ENCODE measurements at places on chromosomes 5 and 9. TPM values are rescaled to one million over a fixed set of nuclear protein-coding genes. Genes with fewer than 3 reads are reported as not detected.

- DNase-seq: no peak
These were observed 175.4 kb downstream of the ISL1 start for GRCh38 chr5:51558682-51559081.

The ZFP62 gene
- total RNA-seq: 10.3 TPM

- DNase-seq: no peak
These were observed 53.4 kb downstream of the GALNT12 start for GRCh38 chr9:98860871-98861293.

DNA sequence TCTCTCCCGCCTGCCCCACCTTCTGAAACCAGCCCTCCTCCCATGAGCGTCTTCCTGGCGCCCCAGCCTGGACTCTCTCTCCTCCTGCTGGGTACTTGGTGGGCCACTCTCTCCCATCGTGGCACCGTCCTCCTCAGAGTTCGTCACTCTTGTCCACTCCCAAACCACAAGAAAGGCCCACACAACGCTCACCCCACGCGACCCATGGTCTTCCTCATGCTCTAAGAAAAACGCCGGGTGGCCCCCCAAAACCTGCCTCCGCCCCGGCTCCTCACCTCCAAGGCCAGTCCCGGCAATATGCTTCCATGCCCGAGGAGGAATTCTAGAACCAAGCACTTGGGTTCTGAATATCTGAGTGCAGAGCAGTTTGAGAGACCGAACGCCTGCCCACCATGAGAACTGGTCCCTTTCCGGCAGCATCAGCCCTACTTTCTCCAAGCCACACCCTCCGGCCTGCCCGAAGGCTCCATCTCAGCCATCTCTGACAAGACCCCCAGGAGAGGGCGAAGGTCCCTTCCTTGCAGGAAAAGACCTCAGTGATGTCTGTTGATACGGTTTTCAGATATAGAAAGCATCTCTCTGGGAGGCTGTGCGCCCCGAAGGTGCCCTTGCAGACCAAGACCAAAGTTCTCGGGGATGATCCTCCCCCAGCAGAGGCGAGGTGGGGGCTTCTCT, 15.0 kb downstream of the SLC6A3 start:
- DNase-seq: no peak

DNA sequence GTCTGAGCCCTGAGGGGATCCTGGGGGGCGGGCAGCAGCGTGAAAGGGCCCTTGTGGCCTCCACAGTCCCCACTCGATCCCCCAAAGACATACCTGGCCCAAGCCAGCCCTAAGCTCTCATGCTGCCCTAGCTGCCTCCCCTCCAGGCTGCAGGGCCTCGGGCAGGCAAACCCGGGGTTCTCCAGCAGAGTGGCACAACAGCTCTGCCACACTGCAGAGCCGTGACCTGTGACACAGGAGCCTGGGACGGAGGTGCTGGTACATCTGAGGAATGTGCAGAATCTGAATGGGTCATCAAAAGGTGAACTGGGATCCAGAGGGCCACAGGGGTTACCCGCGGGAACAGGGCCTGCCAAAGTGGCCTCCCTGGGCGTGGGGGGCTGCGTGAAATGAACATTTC, 163.2 kb downstream of the DAB2IP start:
- no peak for DNase-seq

DNA sequence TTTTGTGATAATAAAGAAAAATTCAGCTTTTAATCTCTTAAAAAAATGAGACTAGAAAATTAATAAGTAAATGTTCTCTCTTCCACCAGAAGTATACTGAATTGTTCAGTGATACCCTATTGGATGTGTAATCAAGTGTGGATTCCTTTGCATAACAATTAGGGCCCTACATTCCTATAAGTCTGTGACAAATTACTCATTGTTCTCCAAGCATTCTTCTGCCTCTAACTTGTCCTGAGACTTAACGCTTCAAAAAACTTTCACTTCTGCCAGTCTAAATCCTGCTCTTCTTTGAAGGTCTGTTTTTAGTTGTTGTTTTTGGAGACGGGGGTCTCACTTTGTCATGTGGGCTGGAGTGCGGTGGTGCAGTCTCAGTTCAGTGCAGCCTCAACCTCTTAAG, 9.2 kb upstream of the DDX46 start:
- DNase-seq: no peak

DNA sequence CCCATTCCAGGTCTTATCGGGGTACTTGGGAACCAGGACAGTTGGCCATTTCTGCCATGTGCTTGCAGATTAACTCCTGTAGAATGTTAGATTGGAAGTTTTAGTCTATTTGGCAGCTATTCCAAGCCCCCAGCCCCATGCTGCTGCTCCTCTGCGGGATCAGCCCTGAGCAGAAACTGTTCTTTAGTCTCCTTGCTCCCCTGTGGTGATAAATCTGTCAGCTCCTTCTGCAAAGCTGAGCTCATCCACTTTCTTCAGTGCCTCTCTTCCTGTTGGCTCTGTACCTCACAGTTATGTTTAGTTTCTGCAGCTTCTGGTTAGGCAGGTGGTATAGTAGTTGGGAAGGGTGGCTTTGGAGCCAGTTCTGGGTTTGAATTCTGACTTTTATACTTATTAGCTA, 170.4 kb downstream of the GRIA1 start:
- no peak for DNase-seq

- no peak for DNase-seq
These were observed 5.4 kb downstream of the SYK start for GRCh38 chr9:90807006-90807405.

The ADGRV1 gene
- not detected for total RNA-seq

The IL13 gene
- total RNA-seq: 1.1 TPM

- DNase-seq: no peak
These were observed 2.7 kb downstream of the NDST1 start for GRCh38 chr5:150510460-150511263.

DNA sequence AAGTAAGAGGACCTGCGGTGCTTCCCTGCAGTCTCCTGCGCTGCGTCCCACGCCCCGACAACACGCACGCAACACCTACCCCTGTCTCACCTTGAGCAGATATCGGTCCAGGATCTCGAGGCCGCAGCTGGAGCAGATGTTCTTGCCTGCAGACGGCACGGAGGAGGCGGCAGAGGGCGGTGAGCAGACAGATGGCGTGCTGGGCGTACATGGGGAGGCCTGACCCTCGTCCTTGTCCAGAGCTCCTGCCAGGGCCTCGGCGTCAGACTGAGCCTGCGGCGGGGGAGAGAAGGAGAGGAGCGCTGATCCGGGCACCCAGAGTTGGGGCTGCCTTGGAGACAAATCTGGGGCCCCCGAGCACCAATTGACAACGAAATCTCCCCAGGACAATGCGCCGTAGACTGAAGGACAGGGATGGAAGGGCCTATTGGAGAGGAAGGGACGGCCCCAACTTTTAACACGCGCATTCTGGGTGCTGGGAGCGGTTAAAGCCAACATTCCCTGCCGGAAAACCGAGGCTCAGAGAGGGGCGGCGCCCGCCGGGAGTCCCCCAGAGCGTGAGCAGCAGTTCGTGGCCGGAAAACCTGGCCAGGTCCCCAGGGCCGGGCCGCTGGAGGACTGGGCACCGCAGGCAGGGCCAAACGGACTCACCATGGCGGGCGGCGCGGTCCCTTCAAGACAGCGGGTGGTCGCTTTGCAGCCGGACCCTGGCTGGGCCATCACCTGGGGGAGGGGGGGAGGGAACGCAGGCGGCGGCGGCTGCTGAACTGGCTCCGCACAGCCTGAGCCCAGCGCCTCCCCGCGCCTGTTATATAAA, 1.8 kb downstream of the LHX6 start:
- no peak for DNase-seq

GRCh38 chr9:130276121-130276520, 10.6 kb downstream of the HMCN2 start:
- no peak for DNase-seq

- no peak for DNase-seq
These were observed 28.5 kb upstream of the MLLT3 start for GRCh38 chr9:20650750-20651299.

- DNase-seq: no peak
These were observed 598.5 kb downstream of the BNC2 start for GRCh38 chr9:16271967-16272366.

DNA sequence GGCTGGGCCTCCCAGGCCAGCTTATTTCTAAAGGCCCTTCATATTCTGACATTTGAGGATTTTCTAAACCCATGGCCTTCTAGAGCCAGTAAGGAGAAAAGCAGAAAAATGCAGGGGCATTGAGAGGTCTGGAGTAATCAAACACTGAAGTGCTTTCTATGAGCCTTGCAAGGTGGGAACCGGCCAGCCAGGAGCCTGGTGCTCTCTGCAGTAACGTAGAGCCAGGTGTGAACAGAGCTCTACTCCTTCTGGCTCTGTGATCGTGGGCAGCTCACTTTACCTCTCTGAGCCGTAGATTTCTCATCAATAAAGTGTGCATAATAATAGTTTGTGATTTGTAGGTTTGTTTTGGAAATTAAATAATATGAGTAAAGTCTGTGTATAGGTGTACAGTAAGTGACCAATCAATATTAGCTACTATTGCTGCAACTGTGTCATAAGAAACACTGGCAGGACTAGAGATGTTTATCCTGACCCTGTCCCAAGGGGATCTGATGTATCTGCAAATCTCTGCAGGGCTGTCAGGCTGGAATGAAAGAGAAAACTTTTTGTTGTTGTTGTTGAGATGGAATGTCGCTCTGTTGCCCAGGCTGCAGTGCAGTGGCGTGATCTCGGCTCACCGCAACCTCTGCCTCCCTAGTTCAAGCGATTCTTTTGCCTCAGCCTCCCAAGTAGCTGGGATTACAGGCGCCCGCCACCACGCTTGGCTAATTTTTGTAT, 2.7 kb downstream of the SYNPO start:
- no peak for DNase-seq

DNA sequence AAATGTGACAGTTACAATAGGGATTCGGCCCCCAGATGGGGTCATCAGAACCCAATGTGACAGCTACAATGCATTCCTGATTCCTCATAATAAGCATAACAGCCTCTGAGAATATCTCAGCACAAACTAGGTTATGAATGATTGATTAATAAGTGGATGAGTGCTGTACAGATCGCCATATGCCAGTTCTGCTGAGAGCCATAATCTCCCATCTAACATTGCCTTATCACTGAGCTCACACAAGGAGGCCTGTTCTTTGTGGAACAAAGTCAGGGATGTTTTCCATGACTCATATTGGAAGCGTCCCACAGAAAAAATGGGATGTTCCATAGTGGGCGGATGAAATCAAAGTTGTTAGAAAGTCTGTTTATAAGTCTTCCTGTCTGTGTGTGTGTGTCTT, 89.6 kb downstream of the KIF4B start:
- no peak for DNase-seq

GRCh38 chr5:50547303-50547702, 106.2 kb upstream of the EMB start:
- DNase-seq: no peak

The SLIT3 gene
- total RNA-seq: 46.3 TPM

- DNase-seq: no peak
These were observed 261.2 kb upstream of the ANKRD55 start for GRCh38 chr5:56494300-56494731.

The SPATA31E1 gene
- not detected for total RNA-seq

The EIF4E1B gene
- total RNA-seq: not detected

- DNase-seq: no peak
These were observed 929.9 kb downstream of the TLE4 start for GRCh38 chr9:80501635-80502034.

- DNase-seq: no peak
These were observed 172.2 kb upstream of the ANKRD55 start for GRCh38 chr5:56405116-56405908.

The IPPK gene
- 10.0 TPM for total RNA-seq

GRCh38 chr9:128683340-128684064, 5.5 kb upstream of the SET start:
- DNase-seq: no peak

The TRIM41 gene
- total RNA-seq: 16.4 TPM

The MTAP gene
- total RNA-seq: 22.2 TPM

GRCh38 chr5:147460380-147460779, 49.5 kb downstream of the DPYSL3 start:
- no peak for DNase-seq

The PCDHA5 gene
- total RNA-seq: 0.47 TPM

GRCh38 chr5:118888556-118888955, 99.8 kb downstream of the DTWD2 start:
- DNase-seq: no peak

- no peak for DNase-seq
These were observed 152.2 kb downstream of the NR2F1-AS1 start for GRCh38 chr5:93428868-93429267.

The SMIM33 gene
- total RNA-seq: not detected

GRCh38 chr5:129724222-129724621, 23.7 kb upstream of the MINAR2 start:
- DNase-seq: no peak

The SOWAHA gene
- total RNA-seq: 0.28 TPM

DNA sequence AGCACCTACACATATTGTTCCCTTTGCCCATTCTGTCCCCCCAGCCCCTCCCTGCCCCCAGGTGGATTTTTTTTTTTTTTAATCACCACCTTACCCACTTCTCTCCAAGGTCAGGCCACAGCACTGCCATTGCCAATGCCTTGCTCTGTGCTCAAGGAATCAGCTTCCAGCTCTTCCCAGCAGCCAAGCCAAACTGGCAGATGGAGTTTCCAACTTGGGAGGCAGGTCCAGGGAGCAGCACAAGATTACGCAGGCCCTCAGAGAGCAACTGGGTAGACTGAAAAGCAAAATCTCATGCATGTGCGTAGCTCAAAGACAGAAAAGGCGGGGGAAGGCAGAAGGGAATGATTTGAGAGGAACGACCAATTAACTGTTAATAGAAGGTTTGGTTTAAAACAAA, 15.1 kb downstream of the GRHPR start:
- no peak for DNase-seq

- no peak for DNase-seq
These were observed 154.0 kb downstream of the MCTP1 start for GRCh38 chr5:95130941-95131340.
